Cortex of kidney (tissue), 1 donor: ENCODE measurements at places on chromosomes 7 and 10.

- no peak for DNase-seq
Measured at GRCh38 chr10:131426534-131426898, 115.0 kb upstream of the TCERG1L start.

GRCh38 chr7:44144968-44145478 lies 3.9 kb upstream of the MYL7 start:
- DNase-seq: no peak

- DNase-seq: no peak
Measured at GRCh38 chr10:133520193-133520738, 6.9 kb upstream of the CYP2E1 start.

- DNase-seq: no peak
Measured at GRCh38 chr7:151282111-151282510, 33.6 kb upstream of the SMARCD3 start.

GRCh38 chr7:25665374-25665773 lies 437.1 kb upstream of the NPVF start:
- DNase-seq: no peak

GRCh38 chr10:1369665-1370064 lies 313.5 kb downstream of the WDR37 start:
- DNase-seq: no peak
